Stimulated activated CD4-positive, alpha-beta T cell treated with anti-CD3 and anti-CD28 coated beads, TNF-alpha, amount 100 ng/mL, for 1 hour (primary cell): ENCODE measurements at places on chromosomes 1 and 21.

DNA sequence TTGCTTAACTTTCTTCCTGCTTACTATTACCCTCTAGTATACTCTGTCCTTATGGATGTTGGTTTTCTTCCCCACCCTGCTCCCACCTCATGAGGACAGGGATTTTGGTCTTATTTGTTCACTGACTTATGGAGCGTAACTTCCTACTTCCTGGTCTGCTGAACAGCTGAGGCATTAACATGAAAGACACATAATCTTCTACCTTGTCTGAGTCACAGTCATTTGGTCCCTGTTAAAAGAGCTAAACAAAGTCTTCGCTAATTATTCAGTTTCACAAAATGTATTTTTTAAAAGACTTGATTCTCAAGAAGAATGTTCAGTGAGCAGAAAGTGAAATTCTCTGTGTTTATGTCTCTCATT is 18.5 kb downstream of the RNASEL start:
- no peak for DNase-seq

- no peak for DNase-seq
These were observed 40.5 kb upstream of the KCNE1 start for GRCh38 chr21:34552360-34553098.

DNA sequence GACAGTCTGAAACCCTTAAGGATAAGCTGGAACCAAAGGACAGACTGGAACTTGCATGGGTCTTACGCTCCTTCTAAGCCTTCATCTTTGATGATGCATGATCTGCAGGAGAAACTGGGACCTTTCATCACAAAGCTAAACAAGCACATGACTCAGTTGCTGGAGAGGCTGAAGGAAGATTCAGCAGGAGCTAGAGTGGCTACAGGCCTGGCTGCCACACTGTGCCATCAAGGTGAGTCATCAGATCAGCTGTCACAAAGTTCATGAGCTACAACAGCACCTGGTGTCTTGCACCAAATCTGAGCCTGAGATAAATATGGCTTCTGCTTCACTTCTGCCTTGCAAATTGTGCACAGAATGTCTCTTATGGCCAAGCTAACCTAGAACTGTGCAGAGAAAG is 95.5 kb upstream of the MARK1 start:
- no peak for DNase-seq

GRCh38 chr1:175162955-175163354 is 29.6 kb downstream of the KIAA0040 start:
- no peak for DNase-seq

- no peak for DNase-seq
These were observed 85.4 kb upstream of the PBX1 start for GRCh38 chr1:164473544-164473943.

GRCh38 chr1:150957666-150958065 is 17.0 kb downstream of the CERS2 start:
- no peak for DNase-seq

DNA sequence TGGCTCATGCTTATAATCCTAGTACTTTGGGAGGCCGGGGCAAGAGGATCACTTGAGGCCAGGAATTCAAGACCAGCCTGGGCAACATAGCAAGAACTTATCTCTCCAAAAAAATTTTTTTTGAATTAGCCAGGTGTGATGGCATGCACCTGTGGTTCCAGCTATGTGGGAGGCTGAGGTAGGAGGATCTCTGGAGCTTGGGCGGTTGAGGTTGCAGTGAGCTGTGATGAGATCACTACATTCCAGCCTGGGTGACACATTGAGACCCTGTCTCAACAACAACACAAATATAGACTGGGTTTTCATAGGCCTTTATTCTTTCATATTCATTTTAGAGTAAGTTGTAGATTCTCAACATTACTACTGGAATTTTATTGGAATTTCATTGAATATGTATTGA is 12.8 kb downstream of the MED18 start:
- DNase-seq, result no peak

GRCh38 chr1:17347769-17348592 is 24.0 kb upstream of the PADI6 start:
- no peak for DNase-seq

- DNase-seq, result no peak
These were observed 3.7 kb downstream of the HSD11B1 start for GRCh38 chr1:209708297-209708696.

DNA sequence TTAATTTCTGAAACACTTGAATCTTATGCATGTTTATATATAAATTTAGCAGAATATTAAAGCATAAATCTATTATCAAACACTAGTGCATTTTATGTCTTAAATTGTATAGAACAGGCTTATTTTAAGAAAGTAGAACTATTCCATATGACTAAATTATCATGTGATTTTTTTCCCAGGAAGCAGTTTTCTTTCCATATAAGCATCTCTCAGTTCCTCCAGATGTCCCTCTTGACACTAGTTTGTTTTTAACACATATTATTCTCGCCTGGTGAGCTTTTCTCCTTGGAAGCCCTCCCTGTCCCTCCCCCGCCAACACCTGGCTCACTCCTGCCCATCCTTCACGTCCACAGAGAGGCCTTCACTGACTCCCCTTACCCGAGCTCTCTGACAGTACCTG is 48.3 kb upstream of the BCAR3 start:
- DNase-seq, result no peak

GRCh38 chr1:55156608-55157007 is 58.6 kb downstream of the USP24 start:
- DNase-seq, result no peak

DNA sequence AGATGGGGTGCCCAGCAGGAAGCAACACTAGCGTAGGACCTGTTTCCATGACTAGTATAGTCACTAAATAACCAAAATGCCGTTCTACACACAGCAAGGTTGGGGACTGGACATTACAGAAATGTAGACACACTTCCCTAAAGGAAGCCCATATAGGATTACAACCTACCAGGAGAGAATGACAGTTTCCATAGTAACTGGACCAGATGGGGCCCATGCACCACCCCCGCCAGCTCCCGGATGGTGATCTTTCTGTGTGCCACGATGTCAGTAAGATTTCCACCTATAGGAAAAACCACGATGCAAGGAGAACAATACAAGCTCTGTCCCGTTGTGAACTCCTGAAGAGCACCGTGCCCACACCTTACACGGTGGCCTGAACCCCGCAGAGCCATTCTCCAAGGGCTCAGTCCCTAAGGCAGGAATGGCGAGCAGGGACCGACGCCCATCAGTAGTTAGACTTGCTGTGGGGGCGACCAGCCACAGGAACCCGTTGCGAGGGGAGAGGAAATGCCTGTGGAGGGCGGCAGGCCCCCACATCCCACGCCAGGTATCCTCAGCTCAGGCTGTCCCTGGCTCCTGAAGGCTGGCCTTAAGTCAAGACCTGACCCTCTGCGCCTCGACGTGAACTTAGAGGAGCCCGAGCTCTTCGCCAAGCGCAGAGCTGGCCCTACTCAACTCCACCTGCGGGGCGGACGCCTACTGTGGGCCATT is 13.6 kb upstream of the CEP85 start:
- DNase-seq, result no peak

DNA sequence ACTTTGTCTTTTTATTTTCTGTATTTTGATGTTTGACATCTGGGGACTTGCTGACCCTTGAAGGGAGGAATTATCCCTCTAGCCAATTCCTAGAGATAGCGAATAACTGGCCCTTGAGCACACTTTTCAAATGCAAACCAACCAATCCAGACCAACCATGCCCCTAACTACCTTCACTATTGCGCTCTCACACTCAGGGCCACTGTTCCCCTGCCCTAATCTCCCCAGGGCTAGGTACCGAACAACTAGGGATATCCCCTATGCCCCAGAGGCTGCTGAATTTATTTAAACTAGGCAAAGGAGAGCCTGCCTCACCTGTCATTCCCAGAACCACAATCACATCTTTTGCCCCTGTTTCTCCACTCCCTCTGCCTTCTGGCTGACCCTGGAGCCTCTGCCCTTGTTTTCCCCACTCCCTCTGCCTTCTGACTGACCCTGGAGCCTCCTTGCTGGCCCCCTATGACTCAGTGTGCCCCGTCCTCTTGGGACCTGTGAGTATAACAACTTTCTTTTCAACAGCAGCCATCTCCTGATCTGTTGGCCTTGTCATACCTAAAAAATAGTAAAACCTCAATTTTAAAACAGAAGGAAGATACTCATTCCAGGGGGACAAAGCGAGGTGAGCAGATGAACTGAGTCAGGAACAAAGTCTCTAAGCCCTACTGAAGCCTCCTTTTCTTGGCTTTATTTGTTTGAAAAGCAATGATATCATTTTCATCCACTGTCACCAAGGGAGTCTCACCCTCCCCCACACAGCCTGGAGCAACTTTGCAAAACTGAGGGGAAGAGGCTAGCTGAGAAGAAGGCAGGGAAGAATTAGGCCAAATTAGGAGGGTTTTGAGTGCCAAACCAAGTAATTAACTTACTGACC is 115.5 kb downstream of the NMNAT2 start:
- no peak for DNase-seq

DNA sequence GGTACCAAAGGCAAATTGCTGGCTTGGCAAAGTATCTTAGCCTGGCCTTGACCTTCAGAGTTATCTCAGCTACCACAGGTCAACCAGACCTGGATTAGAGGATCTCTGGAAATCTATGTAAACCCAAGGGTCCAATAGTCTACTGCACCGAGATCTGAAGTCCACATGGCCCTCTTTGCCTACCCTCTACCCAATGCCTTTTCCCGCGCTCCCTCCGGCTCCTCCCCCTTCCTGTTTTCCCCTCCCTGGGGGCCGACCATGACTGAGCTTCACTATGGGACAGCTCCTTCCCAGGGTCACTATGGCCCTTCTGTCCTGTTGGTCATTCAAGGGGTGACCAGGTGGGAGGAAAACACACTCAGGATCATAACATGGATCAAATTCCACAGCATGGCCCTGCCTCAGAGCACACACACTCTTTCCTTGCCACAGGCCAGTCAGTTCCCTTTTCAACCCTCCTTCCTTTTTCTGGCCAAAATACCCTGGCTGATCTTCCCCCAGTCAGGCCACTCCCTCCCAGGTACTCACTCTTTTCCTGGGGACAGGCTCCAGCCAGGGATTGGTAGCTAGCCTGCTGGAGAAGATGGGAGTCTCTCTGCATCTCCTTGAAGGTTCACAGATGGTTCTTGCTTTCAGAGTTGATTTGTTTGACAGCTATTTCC is 19.1 kb upstream of the TMEM183A start:
- no peak for DNase-seq

- no peak for DNase-seq
These were observed 212.6 kb downstream of the BARHL2 start for GRCh38 chr1:90504509-90504908.

- no peak for DNase-seq
These were observed 318.9 kb downstream of the FAM72C start for GRCh38 chr1:143652744-143653428.

GRCh38 chr1:34362949-34363348 is 186.2 kb downstream of the C1orf94 start:
- DNase-seq, result no peak

- no peak for DNase-seq
These were observed 11.4 kb upstream of the BCAR3 start for GRCh38 chr1:93692983-93693591.

DNA sequence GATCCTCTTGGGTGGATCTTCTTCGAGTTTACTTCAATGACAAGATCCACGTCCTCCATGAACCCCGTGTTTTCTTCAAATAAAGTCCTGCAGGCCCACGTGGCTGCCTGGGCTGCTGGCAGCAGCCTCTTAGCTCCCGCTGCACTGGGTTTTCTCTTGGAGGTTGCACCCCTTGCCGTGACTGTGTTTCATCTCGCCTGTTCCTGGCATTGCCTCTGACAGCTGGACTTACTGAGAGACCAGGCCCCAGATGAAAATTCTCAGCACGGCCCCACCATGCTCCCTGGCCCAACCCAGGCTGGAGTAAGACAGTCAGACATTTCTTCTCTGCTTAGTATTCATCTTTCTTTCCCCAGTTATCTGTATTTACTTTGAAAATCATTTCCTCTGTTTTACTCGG is 274.8 kb upstream of the RUNX1 start:
- no peak for DNase-seq

DNA sequence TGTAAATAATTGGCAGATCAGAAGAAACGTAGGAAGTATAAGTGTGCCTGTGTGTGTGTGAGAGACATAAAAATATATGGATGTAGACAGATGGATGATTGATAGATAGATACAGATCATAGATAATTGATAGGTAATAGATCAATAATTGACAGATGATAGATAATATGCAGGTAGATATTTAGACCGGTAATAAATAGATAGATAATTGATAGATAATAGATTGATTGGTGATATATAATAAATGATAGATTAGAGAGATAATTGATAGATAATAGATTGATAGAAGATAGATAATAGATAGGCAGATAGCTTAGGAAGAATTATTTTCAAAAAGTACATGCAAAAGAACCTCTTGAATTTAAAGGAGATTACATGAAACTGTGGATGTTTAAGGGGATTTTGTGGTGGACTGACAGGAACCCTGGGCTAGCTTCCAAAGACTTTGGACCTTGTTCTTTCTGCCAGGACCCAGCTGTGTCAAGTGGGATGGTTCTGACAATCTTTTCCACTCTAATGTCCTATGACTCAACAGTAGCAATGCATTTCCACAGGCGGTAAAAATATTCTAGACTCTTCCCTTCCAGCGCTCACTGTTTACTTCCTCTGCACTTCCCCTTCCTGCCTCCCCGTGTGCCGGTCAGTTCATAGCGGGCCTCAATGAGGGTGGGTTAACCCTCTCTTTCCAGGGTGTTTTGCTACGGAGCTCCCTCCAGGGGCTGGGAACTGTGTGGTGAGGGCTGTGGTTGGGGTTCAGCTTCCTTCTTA is 39.4 kb downstream of the KCNJ15 start:
- no peak for DNase-seq

DNA sequence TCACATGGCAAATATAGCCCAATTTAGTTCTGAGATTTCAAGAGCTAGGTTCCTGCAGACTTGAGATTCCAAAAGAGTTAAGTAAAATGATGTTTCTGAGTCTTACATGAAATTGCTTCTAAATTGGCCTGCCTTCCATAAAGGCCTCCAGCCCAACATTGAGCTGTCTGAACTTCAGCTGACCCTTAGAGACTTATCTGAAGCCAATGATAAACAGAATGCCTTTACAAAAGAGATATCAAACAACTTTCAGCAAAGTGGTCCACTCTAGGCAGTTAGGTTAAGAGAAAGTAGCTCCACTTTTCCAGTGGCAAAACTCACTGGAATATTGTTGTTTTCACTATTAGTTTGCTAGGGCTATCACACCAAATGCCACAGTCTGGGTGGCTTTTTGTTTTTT is 6.3 kb upstream of the RC3H1 start:
- DNase-seq, result no peak
